ENCODE measurements at places on chromosomes 7 and 10.

DNA sequence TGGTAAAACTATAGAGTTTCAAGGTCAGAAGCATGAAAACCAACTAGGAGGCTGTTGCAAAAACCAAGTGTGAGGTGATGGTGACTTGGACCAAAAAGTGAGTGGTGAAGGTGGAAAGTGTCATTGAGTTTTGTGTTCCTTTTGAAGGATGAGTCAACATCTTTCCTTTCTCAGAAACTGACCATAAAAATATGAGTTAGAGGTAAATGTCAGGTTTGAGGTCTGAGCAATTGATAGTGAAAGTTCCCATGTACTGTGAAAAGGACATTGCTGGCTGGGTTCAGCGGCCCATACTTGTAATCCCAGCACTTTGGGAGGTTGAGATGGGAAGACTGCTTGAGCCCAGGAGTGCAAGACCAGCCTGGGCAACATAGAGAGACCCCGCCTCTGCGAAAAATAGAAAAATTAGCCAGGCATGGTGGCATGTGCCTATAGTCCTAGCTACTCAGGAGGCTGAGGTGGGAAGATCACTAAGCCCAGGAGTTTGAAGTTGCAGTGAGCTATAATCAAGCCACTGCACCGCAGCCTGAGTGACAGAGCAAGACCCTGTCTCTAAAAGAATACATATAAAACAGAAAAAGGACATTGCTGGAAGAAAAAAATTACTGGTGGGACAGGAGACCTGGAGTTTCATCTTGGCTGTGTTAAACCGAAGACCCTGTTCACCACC, 89.3 kb upstream of the ARID5B start:
- no peak for DNase-seq

- DNase-seq = no peak
These were observed 178.0 kb downstream of the SRPK2 start for GRCh38 chr7:105210721-105211205.

GRCh38 chr7:102305414-102306268, 19.0 kb downstream of the SH2B2 start:
- DNase-seq = no peak

DNA sequence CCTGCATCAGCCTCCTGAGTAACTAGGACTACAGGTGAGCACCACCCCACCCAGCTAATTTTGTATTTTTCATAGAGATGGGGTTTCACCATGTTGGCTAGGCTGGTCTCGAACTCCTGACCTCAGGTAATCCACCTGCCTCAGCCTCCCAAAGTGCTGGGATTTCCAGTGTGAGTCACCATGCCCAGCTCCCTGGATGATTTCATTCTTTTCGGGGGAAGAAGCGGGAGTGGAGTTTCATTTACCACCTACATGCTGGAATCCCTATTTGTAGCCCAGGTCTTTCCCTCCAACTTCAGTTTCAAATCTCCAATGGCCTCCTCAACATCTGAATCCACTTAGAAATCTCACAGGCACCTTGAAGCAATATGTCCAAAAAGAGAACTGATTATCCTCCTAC, 2.9 kb upstream of the BTRC start:
- no peak for DNase-seq

DNA sequence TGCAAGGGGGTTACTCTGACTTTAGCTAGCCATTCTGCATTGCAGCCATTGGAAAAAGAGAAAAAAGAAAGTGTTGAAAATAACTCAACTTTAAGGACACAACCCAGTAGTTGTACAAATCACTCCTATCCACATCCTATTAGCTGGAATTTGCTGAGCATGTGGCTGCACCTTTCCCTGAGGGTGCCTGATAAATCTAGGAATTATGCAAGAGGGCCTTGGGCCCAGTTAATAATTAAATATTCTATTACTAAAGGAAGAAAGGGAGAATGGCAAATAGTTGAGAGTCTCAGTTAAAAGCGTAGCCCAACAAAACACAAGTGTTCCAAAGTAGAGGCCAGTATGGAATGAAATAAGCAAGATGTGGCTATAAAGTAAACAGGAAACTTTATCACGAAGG, 200.9 kb upstream of the CNTNAP2 start:
- DNase-seq = no peak

DNA sequence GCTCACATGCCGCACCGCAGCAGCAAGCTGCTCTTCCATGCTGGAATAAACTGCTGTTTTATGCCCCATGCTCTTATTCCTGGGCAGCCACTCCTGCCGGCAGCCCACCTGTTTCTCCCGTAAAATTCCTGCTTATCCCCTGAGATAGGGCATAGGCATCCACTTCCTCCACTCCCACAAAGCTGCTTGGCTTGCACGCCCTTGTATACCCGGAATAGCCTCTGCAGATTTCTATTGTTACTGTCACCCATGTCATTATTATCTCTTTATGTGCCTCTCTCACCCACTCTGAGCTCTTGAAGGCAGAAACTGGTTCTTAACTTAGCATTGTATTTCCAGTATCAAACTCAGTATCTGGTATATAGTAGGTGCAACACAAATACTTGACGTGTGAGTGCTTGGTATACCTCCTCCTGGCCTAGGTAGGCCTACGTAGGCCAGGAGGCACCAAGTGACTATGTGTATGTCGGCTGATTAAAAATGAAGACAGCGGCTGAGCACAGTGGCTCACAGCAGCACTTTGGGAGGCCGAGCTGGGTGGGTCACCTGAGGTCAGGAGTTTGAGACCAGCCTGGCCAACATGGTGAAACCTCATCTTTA, 193.4 kb downstream of the CCDC3 start:
- DNase-seq = no peak

DNA sequence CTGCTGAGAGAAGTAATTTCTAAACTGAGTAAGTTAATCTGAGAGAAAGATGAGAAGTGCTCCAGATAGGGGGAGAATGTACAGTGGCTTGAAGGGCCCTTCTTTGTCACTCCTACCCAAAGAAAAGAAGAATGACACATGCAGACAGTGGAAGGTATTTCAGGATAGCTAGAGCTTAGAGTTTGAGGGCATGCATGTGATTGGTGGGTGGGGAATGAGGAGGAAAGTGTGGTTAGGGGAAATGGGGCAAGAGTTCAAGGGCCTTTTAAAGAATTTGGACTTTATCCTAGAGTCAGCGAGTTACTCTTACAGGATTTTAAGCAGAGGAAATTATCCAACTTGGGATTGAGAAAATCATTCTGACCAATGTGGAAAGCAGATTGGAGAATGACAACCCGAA, 50.0 kb downstream of the ANLN start:
- no peak for DNase-seq

GRCh38 chr10:97333351-97333600, 1.3 kb downstream of the FRAT2 start:
- DNase-seq = no peak

DNA sequence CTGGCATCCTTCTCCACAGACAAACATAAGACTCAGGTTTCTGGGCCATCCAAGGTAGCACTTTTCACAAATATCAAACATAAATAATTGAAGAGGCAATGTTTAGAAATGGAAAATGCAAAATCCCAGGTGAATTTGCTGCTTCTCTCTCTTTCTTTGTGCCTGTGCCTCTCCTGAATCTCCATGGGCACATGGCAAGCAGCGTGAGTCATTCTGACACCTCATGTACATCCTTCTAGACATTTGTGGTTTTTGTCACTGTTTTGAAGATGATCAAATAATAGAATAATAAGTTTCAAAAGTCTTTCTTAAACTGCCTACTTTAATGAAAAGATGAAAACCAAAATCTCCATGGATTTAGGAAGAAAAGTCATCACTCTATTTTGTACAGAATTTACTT, 60.3 kb upstream of the RAB11FIP2 start:
- DNase-seq = no peak

DNA sequence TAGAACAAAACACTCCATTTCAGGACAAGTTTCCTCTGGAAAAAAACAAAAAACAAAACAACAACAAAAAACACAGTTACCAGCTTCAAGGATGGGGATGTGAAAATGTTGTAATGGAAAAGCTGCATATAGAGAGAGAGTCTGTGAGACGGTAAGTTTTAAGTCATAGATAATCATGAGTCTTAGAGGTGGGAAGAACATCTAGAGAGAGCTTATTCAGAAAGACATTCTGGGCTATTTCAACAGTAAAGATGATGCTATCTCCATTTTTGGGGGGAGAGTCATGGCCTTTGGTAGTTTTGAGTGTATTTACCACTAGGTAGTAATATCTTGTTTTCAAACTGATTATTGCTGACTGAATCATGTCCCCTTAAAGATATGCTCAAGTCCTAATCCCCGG, 23.3 kb upstream of the INPP5F start:
- no peak for DNase-seq

GRCh38 chr10:85602306-85602705, 764.3 kb downstream of the GRID1 start:
- peak; percentile 25 for DNase-seq

DNA sequence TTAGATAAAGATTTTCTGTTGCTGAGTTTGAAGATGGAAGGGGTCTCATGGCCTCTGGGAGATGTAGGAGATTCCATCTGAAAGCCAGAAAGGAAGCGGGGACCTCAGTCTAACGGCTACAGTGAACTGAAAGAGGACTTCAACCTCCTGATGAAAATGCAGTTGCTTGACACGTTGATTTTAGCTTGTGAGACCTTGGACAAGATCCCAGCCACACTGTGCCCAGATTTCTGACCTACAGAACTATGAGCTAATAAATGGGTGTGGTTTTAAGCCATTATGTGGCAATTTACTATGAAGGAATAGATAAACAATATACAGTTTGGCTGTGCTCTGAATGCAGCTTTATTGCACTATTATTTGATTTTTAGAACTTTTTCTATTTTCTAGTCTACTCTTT, 342.3 kb upstream of the SEMA3D start:
- no peak for DNase-seq

GRCh38 chr10:93437086-93437945, 44.8 kb downstream of the MYOF start:
- no peak for DNase-seq

GRCh38 chr10:44865289-44865671, 45.9 kb upstream of the TMEM72 start:
- DNase-seq = no peak

All from stimulated activated effector memory CD8-positive, alpha-beta T cell treated with anti-CD3 and anti-CD28 coated beads, Interleukin-12 subunit alpha, Interleukin-12 subunit beta, amount 100 ng/mL, for 72 hours (primary cell).